ENCODE measurements at places on chromosomes 16 and 17. TPM values are rescaled to one million over a fixed set of nuclear protein-coding genes. Genes with fewer than 3 reads are reported as not detected.

Gene GCGR
- not detected for total RNA-seq

DNA sequence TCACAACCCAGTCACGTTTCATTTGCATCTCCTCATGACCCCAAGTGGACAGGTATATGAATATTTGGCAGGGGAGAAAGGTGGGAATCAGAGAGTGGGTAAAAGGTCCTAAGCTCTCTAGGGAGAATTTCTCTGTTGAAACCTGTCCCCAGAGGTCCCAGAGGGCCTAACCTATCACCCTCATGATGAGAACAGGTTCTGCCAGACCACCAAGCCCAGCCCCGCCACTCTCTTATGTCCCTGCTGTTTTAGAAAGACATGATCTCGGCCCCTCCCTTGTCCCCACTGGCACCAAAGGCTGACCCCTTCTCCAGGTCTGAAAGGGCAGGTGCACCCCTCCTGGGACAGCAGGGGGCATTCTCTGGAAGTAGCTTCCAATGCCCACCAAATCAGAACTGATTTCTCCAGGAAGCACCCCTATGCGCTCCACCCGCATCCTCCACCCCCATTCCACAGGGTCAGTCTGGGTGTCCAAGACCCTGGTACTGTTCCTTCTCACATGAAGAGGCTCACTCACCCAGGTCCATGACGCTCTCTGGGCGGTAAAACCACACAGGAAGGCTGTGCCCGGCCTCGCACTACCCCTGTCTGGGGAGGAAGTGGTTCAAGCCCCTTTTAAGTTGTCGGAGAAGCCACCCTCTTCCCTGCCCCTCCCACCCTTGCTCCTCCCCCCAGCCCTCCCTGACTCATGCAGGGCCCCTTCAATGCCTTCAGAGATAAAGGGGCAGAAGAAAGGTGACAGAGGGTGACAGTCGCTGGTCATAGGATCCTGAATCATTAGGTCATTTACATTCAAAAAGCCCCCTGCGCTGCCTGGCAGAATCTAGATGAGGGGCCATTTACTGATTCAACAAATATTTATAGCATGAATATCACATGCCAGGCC, at the start of gene CCR7:
Gene CCR7, minus strand, starts transcription at position 590 of the 886 bp plus-strand sequence. Its CDS starts 63 bp downstream, at position 527.
- H3K27me3 ChIP-seq = peaks cover 5% of the 10 kb centered on the region
- no peaks in the 10 kb centered on the region for H3K36me3 ChIP-seq
- H3K27ac ChIP-seq = no peak within 1 kb of the TSS

GRCh38 chr16:55476625-55477533, 2.1 kb upstream of the MMP2 start:
- H3K27me3 ChIP-seq = peaks cover 8% of the 10 kb centered on the region
- no peak for DNase-seq
- no peak overlapping the region for H3K27ac ChIP-seq
- H3K36me3 ChIP-seq = no peaks in the 10 kb centered on the region

Gene AXIN2
- 2.4 TPM for total RNA-seq

- H3K4me1 ChIP-seq = no peaks in the 10 kb centered on the region
- no peak overlapping the region for H3K27ac ChIP-seq
These were observed 23.7 kb downstream of the YPEL2 start for GRCh38 chr17:59355030-59355701.
